ENCODE measurements at places on chromosomes 2 and 18.

DNA sequence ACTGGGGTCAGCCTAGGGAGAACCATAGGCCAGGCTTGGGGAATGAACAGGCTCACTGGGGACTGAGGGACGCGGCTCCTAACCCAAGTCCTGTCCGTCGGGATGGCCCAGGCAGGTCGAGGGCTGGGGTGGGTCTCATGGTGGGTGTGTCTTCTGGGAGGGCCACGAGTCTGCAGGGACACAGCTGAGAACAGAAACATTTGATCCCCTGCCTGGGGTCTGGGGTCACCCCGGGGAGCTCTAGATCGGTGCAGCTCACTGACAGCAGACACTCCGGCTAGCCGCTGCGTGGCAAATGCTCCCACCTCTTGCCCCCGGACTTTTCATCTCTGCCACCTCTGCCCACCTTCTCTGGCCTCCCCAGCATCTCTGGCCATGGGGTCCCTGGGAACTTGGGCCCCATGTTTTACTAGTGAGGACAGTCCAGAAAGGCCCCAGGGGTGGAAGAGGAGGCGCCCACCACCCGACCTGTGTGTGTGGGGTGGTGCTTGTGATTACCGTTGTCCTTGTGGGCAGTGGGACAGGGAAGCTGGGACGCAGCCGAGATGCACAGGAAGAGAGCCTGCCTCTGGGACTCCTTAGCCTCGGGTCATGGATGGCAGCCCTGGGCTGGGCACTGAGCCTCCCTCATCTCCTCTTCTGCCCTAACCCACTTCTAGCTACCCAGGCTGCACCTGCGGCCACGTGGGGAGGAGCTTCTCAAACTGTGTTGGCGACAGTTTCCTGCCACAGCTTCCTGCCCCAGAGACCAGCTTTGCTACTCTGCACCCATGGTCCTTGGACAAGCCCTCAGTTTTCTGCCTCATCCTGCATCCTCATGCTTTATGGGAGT lies 4.9 kb downstream of the ZAP70 start:
- DNase-seq: no peak

- DNase-seq: no peak
Observed at GRCh38 chr2:107525406-107525805, 301.3 kb upstream of the RGPD4 start.

- no peak for DNase-seq
Observed at GRCh38 chr2:238255151-238255551, 15.3 kb upstream of the HES6 start.

DNA sequence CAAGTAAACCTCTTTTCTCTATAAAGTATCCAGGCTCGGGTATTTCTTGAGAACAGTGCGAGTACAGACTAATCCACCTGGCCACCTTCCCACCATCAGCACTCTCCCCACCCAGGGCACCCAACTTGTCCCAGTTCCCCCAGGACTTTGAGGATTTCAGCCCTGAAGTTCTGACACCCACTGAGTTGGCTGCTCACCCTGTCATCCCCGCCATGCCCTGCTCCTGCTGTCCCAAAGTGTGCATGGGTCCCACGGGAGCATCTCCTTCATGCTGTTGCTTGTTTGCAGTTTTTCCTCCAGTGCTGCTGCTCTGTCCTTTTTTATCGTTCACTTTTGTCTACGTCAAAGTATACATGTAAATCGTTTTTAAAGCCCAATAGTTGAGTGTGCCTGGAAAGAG lies 273.9 kb downstream of the PHLPP1 start:
- DNase-seq: no peak

DNA sequence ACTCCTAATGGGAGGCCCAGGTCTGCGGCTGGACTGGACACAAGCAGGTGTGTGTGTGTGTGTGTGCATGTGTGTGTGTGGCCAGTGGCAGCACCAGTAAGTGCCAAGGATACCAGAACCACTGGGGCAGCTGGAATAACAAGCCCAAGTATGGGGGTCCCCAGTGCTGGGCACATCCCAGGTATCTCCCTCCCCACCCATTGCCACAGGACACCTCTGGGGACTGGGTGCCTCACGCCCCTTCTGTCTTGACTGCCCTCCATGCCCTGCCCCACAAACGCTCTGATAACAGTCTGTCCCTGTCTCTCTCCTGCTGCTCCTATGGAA lies 9.0 kb downstream of the SPEG start:
- DNase-seq: no peak

DNA sequence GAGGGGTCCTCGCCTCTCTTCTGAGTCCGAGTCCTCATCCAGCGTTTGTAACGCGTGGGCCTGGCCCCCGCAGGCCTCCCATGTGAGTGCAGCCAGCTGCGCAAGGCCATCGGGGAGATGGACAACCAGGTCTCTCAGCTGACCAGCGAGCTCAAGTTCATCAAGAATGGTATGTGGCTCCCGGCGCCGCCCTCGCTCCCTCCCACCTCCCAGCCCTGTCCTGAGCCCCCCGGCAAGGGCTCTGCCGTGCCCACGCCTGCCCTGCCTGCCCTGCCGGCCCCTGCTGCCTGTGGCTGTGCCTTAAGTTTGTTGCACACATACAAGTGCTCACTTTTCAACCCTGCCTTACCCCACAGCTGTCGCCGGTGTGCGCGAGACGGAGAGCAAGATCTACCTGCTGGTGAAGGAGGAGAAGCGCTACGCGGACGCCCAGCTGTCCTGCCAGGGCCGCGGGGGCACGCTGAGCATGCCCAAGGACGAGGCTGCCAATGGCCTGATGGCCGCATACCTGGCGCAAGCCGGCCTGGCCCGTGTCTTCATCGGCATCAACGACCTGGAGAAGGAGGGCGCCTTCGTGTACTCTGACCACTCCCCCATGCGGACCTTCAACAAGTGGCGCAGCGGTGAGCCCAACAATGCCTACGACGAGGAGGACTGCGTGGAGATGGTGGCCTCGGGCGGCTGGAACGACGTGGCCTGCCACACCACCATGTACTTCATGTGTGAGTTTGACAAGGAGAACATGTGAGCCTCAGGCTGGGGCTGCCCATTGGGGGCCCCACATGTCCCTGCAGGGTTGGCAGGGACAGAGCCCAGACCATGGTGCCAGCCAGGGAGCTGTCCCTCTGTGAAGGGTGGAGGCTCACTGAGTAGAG lies 14.4 kb upstream of the ALLC start:
- peak; percentile 43 for DNase-seq

DNA sequence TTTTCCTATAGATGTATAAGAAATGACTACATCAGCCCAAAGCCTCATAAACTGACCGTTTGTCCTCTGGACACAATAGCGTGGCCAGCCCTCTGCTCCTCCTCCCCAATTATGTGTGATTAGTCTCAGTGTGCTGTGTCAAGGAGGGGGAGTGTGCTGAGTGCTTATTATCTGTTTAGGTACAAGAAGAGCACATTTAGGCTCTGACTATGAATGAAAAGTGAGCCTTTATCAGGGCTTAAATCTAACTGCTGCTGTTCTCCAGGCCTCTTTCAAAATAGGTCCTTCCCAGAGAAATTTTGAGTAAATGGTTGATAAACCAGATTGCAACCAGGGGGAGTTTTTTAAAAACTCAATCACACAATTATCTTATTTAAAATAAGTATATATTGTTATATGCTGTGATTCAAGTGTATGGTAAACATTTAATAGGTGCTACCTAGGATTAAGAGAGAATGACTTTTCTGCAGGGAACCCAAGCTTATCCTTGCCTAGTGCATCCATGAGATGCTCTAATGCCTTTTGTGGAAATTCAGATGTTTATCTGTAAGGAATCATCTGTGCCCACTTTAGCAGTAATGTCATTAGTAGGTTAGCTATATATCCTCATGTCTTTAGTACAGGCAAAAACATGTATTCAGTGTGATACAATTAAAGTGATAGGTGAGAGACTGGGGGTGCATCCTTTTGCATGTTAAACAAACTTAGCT lies 168.7 kb upstream of the SIX3 start:
- no peak for DNase-seq

GRCh38 chr18:3688690-3689089 lies 238.7 kb downstream of the TGIF1 start:
- DNase-seq: no peak

Measured in dorsolateral prefrontal cortex (tissue), 122 donors.